Hindlimb muscle (tissue), 1 donor: ENCODE measurements at places on chromosomes 16 and 17. TPM values are rescaled to one million over a fixed set of nuclear protein-coding genes. Genes with fewer than 3 reads are reported as not detected.

- DNase-seq: no peak
Measured at GRCh38 chr16:50675686-50676610, 5.2 kb downstream of the SNX20 start.

- DNase-seq: no peak
Measured at GRCh38 chr16:82987767-82988166, 361.0 kb downstream of the CDH13 start.

DNA sequence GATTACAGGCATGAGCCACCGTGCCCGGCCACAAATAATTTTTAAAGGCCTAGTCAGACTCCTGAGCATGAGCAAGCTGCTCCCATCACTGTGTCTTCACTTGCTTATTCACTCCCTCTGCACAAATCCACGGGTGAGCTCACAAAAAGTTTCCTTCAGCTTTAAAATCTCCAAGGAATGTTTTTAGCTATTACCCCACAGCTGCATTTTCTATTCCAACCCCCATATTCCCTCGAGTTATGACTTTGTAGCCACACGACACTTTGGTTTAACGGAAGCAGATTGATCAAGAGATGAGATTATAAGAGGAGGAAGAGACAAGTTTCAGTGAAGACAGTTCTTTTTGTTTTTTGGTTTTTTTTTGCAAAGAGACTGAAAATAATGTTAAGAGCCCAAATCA, 49.1 kb upstream of the SLC25A19 start:
- DNase-seq: no peak

- no peak for DNase-seq
Measured at GRCh38 chr17:71632328-71632727, 488.5 kb upstream of the SOX9 start.

DNA sequence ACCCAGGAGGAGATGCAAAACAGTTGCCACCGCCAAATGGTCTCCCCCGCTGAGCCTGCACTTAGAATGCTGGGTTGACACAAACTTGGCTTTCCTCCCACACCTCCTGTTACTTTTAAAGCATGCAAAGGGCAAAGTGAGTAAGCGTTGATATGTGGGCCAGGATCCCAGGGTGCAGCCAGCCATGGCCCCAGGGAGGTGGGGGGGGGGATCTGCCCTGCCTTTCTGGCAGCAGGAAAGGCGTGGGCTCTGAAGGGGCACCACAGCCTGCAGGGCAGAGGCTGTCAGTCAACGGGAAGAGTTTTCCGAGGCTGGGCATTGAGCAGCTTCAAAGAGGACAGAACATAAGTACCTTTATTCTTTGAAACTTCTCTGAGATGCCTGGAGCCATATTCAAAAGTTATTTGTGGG, 142.3 kb downstream of the ABCC12 start:
- no peak for DNase-seq

- DNase-seq: no peak
Measured at GRCh38 chr17:64378890-64379354, 11.7 kb downstream of the PECAM1 start.

GRCh38 chr16:58551496-58551895, 36.2 kb downstream of the SETD6 start:
- peak; percentile 21 for DNase-seq

Gene CLEC18C
- 1.1 TPM for polyA plus RNA-seq

Gene ZMYND15
- polyA plus RNA-seq: 0.97 TPM

Gene TRIM37
- polyA plus RNA-seq: 13.9 TPM

Gene NR1D1
- polyA plus RNA-seq: 5.5 TPM
